ENCODE measurements at places on chromosomes 2 and 18.

DNA sequence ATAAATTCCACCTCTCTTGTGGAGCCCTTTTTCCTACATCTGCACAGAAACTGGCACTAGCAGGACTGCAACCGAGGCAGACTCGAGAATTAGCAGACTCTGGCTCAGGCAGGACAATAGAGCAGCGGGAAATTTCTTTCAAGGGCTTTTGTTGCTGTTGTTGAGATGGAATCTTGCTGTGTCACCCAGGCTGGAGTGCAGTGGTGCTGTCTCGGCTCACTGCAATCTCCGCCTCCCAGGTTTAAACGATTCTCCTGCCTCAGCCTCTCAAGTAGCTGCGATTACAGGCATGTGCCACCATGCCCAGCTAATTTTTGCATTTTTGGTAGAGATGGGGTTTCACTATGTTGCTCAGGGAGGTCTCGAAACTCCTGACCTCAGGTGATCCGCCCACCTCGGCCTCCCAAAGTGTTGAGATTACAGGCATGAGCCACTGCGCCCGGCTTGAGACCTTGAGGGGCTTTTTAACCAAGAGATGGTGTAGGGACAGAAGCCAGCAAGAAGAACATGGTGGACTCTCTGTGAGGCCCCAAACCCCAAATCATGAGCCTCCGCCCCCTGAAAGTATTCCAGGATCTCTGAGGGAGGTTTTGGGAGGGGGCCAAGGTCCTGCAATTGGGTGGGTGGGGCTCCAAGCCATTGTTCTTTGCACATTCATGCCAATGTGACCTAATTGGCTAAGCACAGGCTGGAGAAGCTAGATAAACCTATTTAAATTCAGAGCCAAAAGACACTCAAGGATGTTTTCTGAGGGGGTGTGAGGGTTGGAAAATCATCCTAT is 68.4 kb upstream of the MSH2 start:
- no peak for DNase-seq

- no peak for DNase-seq
Observed at GRCh38 chr18:45287531-45287930, 327.7 kb upstream of the SLC14A2 start.

GRCh38 chr18:57088883-57089282 is 58.0 kb upstream of the BOD1L2 start:
- no peak for DNase-seq

GRCh38 chr2:181419129-181419855 is 37.9 kb upstream of the ITGA4 start:
- DNase-seq, result no peak

GRCh38 chr2:14827226-14828023 is 194.9 kb downstream of the LRATD1 start:
- DNase-seq, result no peak

DNA sequence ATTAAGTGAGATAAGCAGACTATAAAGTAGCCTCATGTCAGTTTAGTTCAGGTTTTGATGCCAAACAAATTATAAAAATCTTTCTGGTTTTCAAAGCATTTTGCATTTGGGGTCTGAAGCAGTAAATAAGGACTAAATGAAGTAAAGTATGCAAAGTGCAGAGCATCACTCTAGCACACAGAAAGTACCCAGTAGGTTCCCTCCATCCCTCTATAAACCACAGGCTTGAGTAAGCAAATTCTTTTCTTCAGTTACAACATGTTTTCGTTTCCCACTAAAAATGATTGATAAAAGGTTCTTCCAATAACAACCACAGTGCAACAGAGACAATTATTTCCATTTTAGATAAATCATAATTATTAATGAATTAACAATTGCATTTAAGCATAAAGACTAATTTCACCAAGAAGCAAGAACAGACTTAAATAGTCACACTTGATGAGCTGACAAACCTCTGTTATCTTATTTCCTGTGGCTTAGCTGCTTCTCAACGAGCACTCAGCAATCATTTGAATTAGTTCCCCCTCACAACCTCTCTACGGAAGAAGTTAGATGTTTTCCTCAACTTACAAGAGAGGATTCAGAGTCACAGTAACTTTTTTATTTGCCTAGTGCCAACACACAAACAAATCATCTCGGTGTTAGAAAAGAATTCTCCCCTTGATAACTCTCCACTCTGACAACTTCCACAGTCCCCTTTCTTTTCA is 249.8 kb downstream of the NBAS start:
- DNase-seq, result no peak

DNA sequence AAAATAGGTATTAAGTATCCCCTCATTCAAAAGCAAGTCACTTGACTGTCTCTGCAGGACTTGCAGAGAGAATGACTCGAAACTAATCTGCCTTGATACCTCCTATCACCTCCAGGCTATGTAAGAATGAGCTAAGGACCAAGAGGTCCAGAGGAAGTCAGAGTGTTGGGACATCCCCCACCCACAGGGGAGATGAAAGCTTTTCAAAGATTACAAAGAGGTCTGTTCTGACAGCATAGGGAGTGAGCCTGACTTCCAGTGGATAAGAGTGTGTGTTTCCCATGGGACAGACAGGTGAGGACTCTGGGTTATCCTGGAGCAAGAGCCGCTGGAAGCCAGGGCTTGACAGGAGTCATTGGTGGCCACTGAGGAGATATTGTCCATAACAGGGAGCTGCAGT is 85.0 kb upstream of the TACR1 start:
- DNase-seq, result no peak

DNA sequence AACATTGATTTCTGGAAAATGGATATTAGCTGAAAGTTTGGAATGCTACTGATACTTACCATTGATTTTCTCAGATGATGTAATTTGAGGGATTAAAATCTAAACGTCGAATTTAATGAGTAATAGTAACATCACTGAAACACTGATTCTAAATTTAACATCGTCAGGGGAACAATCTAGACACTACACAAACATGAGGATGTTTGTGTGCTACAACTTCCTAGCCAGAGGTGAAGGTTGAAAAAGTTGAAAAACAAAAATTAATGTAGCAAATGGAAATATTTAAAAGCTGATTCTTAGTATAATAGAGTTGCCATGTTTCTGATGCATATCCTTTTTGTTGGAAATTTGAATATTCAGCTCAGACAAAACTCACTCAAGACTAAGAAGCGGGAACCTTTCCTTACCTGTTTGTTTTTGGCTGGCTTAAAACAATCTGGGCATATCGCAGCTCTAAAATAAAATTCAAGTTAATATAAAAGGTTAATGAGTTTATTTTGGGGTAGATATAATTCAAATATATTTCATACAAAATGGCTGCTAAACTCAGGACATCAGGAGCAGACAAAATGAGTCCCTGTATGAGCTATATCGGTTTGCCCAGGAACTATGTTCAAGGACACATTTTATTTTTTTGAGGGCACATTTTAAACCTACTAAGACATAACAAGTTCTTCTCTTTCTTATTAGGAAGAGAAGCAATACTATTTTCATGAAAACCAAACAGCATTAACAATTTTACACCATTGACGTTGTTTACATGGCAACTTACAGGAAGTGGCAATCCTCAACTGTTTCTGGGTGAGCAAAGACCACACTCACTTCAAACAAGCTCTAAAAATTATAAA is 52.6 kb upstream of the PEX13 start:
- no peak for DNase-seq

DNA sequence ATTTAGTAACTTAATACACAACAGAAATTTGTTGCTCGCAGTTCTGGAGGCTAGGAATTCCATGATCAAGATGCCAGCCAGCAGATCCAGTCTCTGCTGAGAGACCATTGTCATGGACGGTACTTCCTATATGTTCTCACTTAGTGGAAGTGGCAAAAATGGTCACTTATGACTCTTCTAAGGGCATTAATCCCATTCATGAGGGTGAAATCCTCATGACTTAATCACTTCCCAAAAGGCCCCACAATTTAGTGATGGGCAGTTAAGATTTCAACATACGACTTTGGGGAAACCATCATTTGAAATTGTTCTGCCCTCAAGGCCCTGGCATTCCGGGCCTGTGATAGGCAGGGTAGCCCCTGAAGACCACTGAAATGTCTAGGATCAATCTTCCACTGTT is 23.0 kb downstream of the BZW1 start:
- no peak for DNase-seq

DNA sequence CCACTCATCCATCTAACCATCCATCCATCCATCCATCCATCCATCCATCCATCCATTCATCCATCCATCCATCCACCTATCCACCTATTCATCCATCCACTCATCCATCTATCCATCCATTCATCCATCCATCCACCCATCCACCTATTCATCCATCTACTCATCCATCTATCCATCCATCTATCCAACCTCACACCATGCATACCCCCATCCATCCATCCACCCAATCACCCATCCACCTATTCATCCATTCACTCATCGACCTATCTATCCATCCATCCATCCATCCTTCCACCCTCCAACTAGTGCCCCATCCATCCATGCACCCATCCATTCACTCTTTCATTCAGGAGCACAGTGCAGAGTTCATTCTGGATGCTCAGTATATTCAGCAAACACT is 21.5 kb upstream of the YWHAQ start:
- DNase-seq, result no peak
